ENCODE measurements at places on chromosomes 1 and 21. TPM values are rescaled to one million over a fixed set of nuclear protein-coding genes. Genes with fewer than 3 reads are reported as not detected.

SPRR2G gene
- total RNA-seq: not detected

NBPF6 gene
- total RNA-seq: not detected

PERM1 gene
- total RNA-seq: not detected

OPRD1 gene
- total RNA-seq: not detected

TSTD1 gene
- 1.5 TPM for total RNA-seq

PLA2G5 gene
- not detected for total RNA-seq

SMCP gene
- not detected for total RNA-seq

PLA2G2A gene
- not detected for total RNA-seq

OR6K3 gene
- not detected for total RNA-seq

TACSTD2 gene
- total RNA-seq: 2.4 TPM

SLC6A17 gene
- 0.97 TPM for total RNA-seq

CAPZA1 gene
- total RNA-seq: 213 TPM

KCNK2 gene
- total RNA-seq: 200 TPM

ATAD3C gene
- total RNA-seq: under 0.01 TPM

SHC1 gene
- total RNA-seq: 374 TPM

TOE1 gene
- total RNA-seq: 11.7 TPM

CRTC2 gene
- 7.8 TPM for total RNA-seq

GPR52 gene
- 2.4 TPM for total RNA-seq

PGLYRP3 gene
- not detected for total RNA-seq

FAM163A gene
- not detected for total RNA-seq

PSRC1 gene
- total RNA-seq: 3.0 TPM

CATSPERE gene
- 1.2 TPM for total RNA-seq

IGSF3 gene
- total RNA-seq: 7.7 TPM

PTGFRN gene
- 54.5 TPM for total RNA-seq

ANGPTL1 gene
- 1.1 TPM for total RNA-seq

MYOG gene
- not detected for total RNA-seq

JAM2 gene
- total RNA-seq: 14.7 TPM

TRIM17 gene
- total RNA-seq: 0.49 TPM

TNFRSF9 gene
- not detected for total RNA-seq

BCAR3 gene
- 68.8 TPM for total RNA-seq

TNFRSF8 gene
- total RNA-seq: not detected

FMOD gene
- total RNA-seq: 1.9 TPM

FCRLB gene
- 0.49 TPM for total RNA-seq

CACNA1S gene
- not detected for total RNA-seq

FHAD1 gene
- total RNA-seq: 14.9 TPM

PTPN14 gene
- total RNA-seq: 115 TPM

TRMT1L gene
- 17.7 TPM for total RNA-seq

CYP2J2 gene
- 0.16 TPM for total RNA-seq

TRAF5 gene
- 20.4 TPM for total RNA-seq

MNDA gene
- total RNA-seq: not detected
